Activated CD4-positive, alpha-beta T cell treated with anti-CD3 and anti-CD28 coated beads for 4 hours (primary cell): ENCODE measurements at places on chromosomes 7 and 10.
A peak's percentile ranks its signal among the peaks of the same experiment; 100 is the strongest.

- no peak for DNase-seq
Measured at GRCh38 chr10:123835575-123835974, 56.0 kb downstream of the CPXM2 start.

- no peak for DNase-seq
Measured at GRCh38 chr7:36736090-36736898, 12.0 kb upstream of the AOAH start.

GRCh38 chr7:65951837-65952578 is 30.0 kb downstream of the GUSB start:
- no peak for DNase-seq

GRCh38 chr10:79027147-79028055 is 41.4 kb upstream of the ZMIZ1 start:
- peak; percentile 29 for DNase-seq

DNA sequence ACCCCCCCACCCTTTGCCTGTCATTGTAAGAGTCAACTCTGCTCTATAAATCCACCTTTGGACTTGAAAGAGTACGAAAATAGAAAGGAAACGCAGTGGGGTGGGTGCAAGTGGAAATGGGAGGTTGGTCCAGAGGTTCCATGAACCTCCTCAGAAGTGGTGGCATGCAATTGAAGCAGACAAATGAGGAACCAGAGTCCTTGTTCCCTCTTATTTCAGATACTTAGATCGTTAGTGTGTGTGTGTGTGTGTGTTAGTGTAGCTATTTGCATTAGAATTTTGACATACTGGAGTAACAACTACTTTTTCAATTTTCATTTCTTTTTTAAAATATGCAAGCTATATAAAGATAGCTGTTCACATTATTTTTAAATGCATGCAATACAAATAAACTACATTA is 18.1 kb upstream of the TFAM start:
- DNase-seq, result no peak
